ENCODE measurements at places on chromosomes 4 and X. TPM values are rescaled to one million over a fixed set of nuclear protein-coding genes. Genes with fewer than 3 reads are reported as not detected.

Gene P2RY8
- 0.05 TPM for total RNA-seq

Gene RGN
- total RNA-seq = not detected

Gene LANCL3
- total RNA-seq = not detected

Gene CHST7
- total RNA-seq = 3.6 TPM

Gene SMARCA1
- 82.0 TPM for total RNA-seq

Gene COL4A5
- 9.5 TPM for total RNA-seq

Gene PCDH11X
- 0.24 TPM for total RNA-seq

Gene IL21
- total RNA-seq = not detected

Gene PLXNA3
- total RNA-seq = 12.8 TPM

Gene STATH
- total RNA-seq = 6.8 TPM

Gene NXF3
- total RNA-seq = not detected

Gene HMGN5
- total RNA-seq = 4.8 TPM

Gene DAPP1
- total RNA-seq = 0.18 TPM

Gene ZNF157
- total RNA-seq = not detected

DNA sequence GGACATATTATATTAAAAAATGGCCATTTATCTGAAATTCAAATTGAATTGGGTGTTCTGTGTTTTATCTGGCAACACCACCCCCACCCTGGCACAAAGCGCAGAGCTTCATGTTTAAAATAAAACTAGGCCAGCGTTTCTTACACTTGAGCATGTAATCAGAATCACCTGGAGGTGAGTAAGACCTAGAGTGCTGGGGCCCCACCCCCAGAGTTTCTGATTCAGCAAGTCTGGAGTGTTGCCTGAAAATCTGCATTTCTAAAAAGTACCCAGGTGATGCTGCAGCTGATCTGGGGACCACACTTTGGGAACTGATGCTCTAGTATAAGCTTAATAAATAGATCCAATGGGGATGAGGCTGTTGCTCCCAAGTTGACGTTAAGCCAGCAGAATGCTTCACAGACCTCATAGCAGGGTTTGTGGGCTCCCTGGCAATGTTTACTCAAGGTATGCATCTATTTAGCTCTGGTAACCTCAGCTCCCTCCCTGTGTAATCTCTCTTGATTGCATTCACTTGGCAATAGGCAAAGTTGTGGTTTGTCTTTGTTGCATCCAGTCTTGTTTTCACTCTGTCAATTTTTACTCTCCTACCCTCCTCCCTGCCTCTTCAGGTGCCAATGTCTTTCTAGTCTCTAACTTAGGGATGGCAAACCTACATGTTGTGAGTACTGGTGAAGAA, 99.8 kb upstream of the TEX13D start:
- no peak overlapping the region for H3K4me3 ChIP-seq
- H3K36me3 ChIP-seq = no peaks in the 10 kb centered on the region
- no peaks in the 10 kb centered on the region for H3K27me3 ChIP-seq

DNA sequence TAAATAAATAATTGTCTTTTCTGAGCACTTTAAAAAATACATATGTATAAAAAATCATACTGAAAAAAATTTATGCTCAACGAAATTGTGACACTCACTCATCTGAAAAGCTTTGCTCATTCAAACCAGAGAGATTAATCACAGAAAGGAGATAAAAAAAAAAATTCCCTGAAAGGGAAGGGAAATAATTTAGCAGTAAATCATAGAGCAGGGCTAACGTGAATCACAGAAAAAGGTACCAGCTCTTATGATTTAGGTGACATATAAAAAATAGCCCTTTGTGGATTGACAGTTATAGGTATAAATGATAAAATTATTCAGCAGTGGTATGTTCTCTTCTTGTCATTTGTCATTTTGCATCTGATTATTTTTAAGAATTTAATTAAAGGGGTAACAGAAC, 552.7 kb upstream of the TENM3 start:
- DNase-seq = no peak
- no peaks in the 10 kb centered on the region for H3K4me1 ChIP-seq
- no peak overlapping the region for H3K4me3 ChIP-seq
- H3K27me3 ChIP-seq = no peaks in the 10 kb centered on the region

- H3K27me3 ChIP-seq = no peaks in the 10 kb centered on the region
- no peaks in the 10 kb centered on the region for H3K4me1 ChIP-seq
- DNase-seq = no peak
- no peak overlapping the region for H3K27ac ChIP-seq
- H3K36me3 ChIP-seq = no peaks in the 10 kb centered on the region
Observed at GRCh38 chrX:113770071-113770470, 813.8 kb upstream of the HTR2C start.

- H3K36me3 ChIP-seq = no peaks in the 10 kb centered on the region
- H3K27ac ChIP-seq = no peak overlapping the region
- no peak overlapping the region for H3K4me3 ChIP-seq
- no peaks in the 10 kb centered on the region for H3K27me3 ChIP-seq
- no peak for DNase-seq
Observed at GRCh38 chrX:66030505-66031317, 9.2 kb downstream of the VSIG4 start.

DNA sequence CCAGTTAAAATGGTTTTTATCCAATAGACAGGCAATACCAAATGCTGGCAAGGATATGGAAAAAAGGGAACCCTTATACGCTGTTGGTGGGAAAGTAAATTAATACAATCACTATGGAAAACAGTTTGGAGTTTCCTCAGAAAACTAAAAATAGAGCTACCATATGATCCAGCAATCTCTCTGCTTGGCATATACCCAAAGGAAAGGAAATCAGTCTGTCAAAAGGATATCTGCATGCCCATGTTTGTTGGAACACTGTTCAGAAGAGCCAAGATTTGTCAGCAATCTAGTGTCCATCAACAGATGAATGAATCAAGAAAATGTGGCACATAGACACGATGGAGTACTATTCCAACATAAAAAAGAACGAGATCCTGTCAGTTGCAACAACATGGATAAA, 91.0 kb upstream of the SH3RF1 start:
- H3K4me1 ChIP-seq = no peaks in the 10 kb centered on the region
- H3K4me3 ChIP-seq = no peak overlapping the region
- DNase-seq = no peak

GRCh38 chr4:174286870-174287269, 3.2 kb downstream of the CEP44 start:
- H3K4me3 ChIP-seq = no peak overlapping the region
- no peaks in the 10 kb centered on the region for H3K36me3 ChIP-seq
- H3K27me3 ChIP-seq = no peaks in the 10 kb centered on the region
- H3K27ac ChIP-seq = no peak overlapping the region
- no peak for DNase-seq

- no peaks in the 10 kb centered on the region for H3K27me3 ChIP-seq
- no peaks in the 10 kb centered on the region for H3K36me3 ChIP-seq
- H3K4me1 ChIP-seq = peaks cover 17% of the 10 kb centered on the region
- DNase-seq = no peak
- H3K4me3 ChIP-seq = no peak overlapping the region
Observed at GRCh38 chrX:15177316-15177715, 92.6 kb downstream of the ASB9 start.

GRCh38 chr4:41714364-41715000, 34.0 kb downstream of the PHOX2B start:
- no peak overlapping the region for H3K27ac ChIP-seq
- DNase-seq = no peak
- H3K27me3 ChIP-seq = no peaks in the 10 kb centered on the region
- no peaks in the 10 kb centered on the region for H3K36me3 ChIP-seq
- H3K4me3 ChIP-seq = no peak overlapping the region

- H3K27me3 ChIP-seq = no peaks in the 10 kb centered on the region
- no peaks in the 10 kb centered on the region for H3K4me1 ChIP-seq
- no peak overlapping the region for H3K27ac ChIP-seq
- no peaks in the 10 kb centered on the region for H3K36me3 ChIP-seq
- H3K4me3 ChIP-seq = no peak overlapping the region
Observed at GRCh38 chrX:82092307-82092706, 890.4 kb downstream of the SH3BGRL start.

DNA sequence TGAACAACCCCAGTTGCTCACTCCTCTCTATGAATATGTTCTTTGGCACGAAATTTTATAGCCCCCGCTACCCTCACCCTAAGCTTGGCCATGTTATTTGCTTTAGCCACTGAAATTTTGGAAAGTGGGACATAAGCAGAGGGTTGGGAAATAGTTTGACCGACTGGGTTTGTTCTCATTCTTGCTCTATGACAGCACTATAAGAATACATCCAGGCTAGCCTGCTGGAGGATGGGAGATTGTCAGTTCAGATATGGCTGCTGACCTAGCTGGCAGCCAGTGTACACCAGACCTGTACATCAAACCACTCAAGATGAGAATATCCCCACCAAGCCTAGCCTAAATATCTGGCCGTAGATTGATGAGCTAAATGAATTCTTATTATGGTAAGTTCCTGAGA, 298.1 kb downstream of the PDGFC start:
- no peaks in the 10 kb centered on the region for H3K27me3 ChIP-seq
- no peak for DNase-seq
- no peaks in the 10 kb centered on the region for H3K36me3 ChIP-seq
- H3K27ac ChIP-seq = no peak overlapping the region

DNA sequence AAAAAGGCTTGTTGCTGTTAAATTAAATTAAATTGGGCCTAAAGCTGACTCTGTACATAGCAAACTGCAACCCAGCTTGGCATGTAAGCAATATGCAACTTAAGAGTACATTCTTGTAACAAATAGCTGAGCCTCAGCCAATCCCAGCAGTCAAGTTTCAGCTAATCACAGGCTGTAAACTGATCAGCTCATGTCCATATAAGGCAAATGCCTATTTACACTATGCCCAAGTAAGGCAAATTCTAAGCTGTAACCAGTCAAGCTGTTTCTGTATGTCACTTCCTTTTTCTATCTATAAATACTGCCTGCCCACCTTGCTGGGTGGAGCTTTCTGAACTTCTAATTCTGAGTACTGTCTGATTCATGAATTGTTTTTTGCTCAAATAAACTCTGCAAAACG, 429.1 kb upstream of the FTHL17 start:
- H3K4me3 ChIP-seq = no peak overlapping the region
- DNase-seq = no peak
- H3K36me3 ChIP-seq = no peaks in the 10 kb centered on the region
- no peaks in the 10 kb centered on the region for H3K27me3 ChIP-seq
- no peaks in the 10 kb centered on the region for H3K4me1 ChIP-seq

DNA sequence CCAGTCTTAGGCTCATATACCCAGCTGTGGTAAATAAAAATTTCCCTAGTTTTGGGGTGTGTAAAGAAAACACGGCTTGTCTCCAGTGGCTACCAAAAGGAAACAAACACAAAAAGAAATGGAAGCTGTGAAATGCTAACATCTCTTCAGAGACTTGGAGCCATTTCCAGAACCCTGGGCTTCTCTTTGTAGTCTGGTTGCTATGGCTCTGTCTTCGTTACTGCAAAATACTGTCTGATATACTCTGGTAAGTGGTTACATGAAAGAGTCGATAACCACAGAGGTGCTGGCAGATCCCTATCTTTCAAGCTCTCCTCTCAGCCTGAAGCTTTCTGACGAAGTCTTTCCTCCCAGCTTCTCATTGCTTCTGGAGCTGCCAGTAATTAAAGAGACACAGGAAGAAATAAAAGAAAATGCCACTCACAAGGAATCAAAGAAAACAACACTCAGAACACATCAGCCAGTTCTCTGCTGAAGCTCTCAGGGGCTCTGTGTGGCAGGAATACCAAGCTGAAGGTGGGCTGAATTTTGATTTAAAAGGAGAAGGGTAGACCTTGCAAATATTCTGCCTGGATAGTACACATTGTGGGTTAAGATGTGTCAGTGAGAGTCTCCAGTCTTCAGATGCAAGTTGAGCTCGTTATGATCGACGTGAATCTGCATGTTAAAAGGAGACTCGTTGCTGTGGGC, 107.6 kb upstream of the FAM9C start:
- DNase-seq = no peak
- no peaks in the 10 kb centered on the region for H3K27me3 ChIP-seq
- H3K4me3 ChIP-seq = no peak overlapping the region
- no peak overlapping the region for H3K27ac ChIP-seq
- H3K4me1 ChIP-seq = no peaks in the 10 kb centered on the region

DNA sequence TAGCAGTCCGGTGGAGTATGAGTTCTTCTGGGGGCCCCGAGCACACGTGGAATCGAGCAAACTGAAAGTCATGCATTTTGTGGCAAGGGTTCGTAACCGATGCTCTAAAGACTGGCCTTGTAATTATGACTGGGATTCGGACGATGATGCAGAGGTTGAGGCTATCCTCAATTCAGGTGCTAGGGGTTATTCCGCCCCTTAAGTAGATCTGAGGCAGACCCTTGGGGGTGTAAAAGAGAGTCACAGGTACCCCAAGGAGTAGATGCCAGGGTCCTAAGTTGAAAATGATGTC, 852 bp downstream of the MAGEH1 start:
- H3K36me3 ChIP-seq = no peaks in the 10 kb centered on the region
- no peak overlapping the region for H3K27ac ChIP-seq
- H3K4me1 ChIP-seq = no peaks in the 10 kb centered on the region

- no peak overlapping the region for H3K4me3 ChIP-seq
- no peaks in the 10 kb centered on the region for H3K36me3 ChIP-seq
- no peaks in the 10 kb centered on the region for H3K27me3 ChIP-seq
- H3K27ac ChIP-seq = peak overlapping the region; percentile 50
- peak; percentile 9 for DNase-seq
Observed at GRCh38 chr4:37447886-37448285, 203.3 kb downstream of the NWD2 start.

- no peak overlapping the region for H3K4me3 ChIP-seq
- H3K27ac ChIP-seq = no peak overlapping the region
- H3K27me3 ChIP-seq = no peaks in the 10 kb centered on the region
- DNase-seq = no peak
- H3K36me3 ChIP-seq = no peaks in the 10 kb centered on the region
Observed at GRCh38 chrX:3052860-3053259, 11.6 kb downstream of the ARSF start.

DNA sequence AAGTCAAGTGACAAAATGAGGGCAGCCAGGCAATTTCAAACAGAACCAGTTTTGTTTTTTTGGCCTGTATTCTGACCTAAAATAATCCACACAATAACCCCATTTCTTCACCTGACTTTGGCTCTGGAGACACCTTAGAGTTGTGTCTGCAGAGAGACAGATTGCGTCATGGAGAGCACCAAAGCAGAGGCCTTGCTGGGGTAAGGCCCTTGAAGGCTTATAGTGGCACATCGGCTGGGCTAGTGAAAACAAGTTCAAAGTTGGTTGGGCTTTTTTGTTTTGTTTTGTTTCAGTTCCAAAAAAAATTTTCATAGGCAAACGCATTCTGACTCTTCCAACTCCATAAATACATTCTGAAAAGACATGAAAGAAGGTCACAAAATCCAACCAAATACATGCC, 34.4 kb downstream of the PARM1 start:
- H3K27me3 ChIP-seq = no peaks in the 10 kb centered on the region
- no peak for DNase-seq
- 0 out of 2 replicates have a peak, but pooled peaks cover 3% of the 10 kb centered on the region for H3K36me3 ChIP-seq
- no peak overlapping the region for H3K4me3 ChIP-seq
- peaks cover 3% of the 10 kb centered on the region for H3K4me1 ChIP-seq

- H3K27me3 ChIP-seq = no peaks in the 10 kb centered on the region
- H3K36me3 ChIP-seq = peaks cover 16% of the 10 kb centered on the region
Observed at GRCh38 chr4:3311489-3312171, 18.8 kb downstream of the RGS12 start.

DNA sequence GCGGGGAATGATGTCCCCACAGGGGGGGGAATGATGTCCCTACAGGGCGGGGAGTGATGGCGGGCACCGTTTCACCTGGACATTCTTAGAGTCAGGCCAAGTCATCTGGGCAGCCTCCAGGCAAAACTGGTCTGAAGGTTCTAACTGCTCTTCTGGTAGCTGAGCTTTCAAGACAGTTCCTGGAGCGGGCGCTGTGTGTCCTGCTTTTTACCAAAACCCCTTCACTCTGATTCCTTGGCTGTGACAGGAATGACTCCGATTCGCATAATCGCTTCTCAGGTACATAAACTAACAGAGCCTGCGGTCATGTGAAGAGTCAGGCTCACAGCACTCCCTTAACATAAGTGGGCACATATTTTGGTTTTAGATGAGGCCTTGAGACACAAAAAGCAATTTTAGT, 836.0 kb downstream of the TRIML1 start:
- H3K27me3 ChIP-seq = no peaks in the 10 kb centered on the region
- H3K4me1 ChIP-seq = peaks cover 8% of the 10 kb centered on the region
- H3K4me3 ChIP-seq = no peak overlapping the region
- H3K36me3 ChIP-seq = no peaks in the 10 kb centered on the region
- no peak for DNase-seq

Measured in SJCRH30 (cell line).